ENCODE measurements at places on chromosomes 6 and 20.

- DNase-seq: no peak
Observed at GRCh38 chr20:35523298-35523888, 6.1 kb downstream of the C20orf173 start.

DNA sequence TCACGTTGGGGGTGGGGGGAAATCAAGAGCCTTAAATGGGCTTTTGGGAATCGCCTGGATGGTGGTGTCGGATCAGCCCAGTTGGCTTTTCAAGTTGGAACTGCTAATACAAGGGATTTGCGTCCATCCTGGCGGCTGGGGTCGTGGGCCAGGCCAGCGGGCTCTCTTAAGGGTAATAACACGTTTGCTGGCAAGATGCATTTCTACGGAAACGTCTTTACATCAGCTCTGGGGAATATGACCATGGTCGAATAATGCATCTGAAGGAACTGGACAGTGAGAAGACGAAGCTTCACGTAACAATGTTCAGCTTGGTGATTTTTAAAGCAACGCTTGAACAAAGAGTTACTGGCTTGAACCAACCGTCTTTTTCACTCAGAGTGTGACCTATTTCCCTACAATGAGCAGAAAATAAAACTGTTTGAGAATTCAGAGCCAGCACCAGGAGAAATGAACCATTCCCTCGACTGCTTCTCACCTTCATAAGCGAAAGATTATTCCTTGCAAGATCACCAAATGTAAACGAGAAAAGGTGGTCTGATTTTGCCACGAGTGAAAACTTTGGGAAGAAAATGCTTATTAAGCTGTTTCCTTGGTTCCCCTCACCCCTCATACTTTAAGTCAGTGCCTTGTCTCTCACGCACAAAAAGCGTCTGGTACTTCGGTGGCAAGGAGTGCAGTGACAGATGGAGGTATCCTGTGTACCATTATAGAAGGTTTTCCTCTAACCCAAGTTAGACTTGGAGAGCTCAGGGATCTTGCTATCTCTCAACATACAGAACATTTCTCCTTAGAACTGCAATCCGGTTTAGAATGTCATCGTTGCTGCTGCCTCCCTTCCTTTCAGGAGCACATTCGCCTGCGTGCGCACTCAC lies 1.4 kb upstream of the MARCKS start:
- peak; percentile 84 for DNase-seq

GRCh38 chr6:135909737-135910387 lies 58.4 kb downstream of the PDE7B start:
- peak; percentile 73 for DNase-seq

- no peak for DNase-seq
Observed at GRCh38 chr20:57959589-57959988, 249.8 kb upstream of the PMEPA1 start.

- DNase-seq: no peak
Observed at GRCh38 chr6:5736016-5736738, 270.5 kb downstream of the NRN1 start.

DNA sequence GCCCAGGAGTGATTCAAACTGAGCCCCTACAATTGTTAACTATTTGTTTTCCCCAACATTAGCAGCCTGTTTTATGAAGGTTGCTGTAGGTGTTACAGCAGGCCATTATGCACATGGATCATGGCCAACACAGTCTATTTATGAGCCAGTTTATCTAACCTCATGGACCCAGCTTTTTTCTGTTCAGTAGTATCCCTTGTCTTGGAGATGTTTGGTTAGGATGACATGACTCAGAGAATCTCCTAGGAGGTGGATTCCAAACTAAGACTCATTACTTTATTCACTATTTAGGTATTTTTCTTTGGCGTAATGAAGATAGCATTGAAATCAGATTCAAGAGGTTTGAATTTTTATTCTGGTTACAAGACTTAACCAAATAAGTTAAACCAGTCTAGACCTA lies 62.8 kb upstream of the TFB1M start:
- no peak for DNase-seq

DNA sequence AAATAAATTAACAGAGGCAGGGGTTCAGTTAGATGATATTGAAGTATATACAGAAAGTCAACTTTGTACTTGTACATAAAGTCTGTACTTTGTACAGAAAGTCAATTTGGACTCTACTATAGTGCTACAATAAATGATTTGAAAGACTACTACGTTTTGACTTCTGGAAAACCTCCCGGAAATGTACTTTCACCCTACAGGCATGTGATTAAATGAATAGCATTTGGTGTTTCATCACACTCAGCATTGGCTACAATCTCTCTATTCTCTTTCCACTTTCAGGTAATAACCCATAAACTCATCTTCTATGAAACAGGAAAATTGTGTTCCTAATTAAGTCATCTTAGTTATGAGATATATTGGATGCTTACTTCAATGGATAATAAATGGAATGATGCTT lies 25.6 kb upstream of the MC3R start:
- DNase-seq: no peak

DNA sequence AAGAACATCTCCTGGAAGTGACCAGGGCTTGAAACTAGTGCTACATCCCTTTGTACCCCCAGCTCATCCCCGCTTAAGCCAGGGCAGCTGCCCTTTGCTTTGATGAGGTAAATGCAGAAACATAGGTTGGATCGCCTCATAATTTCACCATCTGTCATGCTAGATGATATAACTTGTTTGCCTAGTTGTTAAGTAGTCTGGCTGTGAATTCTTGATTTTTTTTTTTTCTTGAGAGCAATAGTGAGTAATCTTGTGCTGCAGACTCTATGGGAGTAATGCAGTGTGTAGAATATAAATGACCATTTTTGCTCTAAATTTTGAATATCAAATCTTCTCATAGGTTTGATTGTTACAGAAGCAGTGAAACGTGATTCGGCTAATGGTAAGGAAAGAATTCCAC lies 4.1 kb downstream of the TRDN start:
- no peak for DNase-seq

- no peak for DNase-seq
Observed at GRCh38 chr6:148776321-148777308, 29.8 kb downstream of the UST start.

GRCh38 chr6:37860226-37860839 lies 40.8 kb downstream of the ZFAND3 start:
- DNase-seq: peak; percentile 12

- no peak for DNase-seq
Observed at GRCh38 chr20:11716239-11716944, 201.3 kb upstream of the BTBD3 start.

GRCh38 chr6:54992789-54993188 lies 146.2 kb downstream of the FAM83B start:
- DNase-seq: no peak

DNA sequence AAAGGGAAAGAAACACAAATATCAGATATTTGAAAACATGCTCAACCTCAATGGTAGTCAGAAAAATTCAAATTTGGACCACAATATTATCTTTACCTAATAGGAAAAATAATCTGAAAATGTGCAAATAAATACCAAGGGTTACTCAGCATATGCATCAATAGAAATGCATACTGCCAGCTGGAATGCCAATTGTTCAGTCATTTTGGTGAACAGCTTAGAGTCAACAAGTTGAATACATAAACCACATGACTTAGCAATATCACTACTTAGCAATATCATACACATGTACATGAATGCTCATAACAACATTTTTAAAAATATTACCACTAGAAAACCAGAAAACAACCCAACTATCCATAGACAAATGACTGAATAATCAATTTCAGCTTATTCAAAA lies 212.7 kb downstream of the PTPRK start:
- DNase-seq: no peak

DNA sequence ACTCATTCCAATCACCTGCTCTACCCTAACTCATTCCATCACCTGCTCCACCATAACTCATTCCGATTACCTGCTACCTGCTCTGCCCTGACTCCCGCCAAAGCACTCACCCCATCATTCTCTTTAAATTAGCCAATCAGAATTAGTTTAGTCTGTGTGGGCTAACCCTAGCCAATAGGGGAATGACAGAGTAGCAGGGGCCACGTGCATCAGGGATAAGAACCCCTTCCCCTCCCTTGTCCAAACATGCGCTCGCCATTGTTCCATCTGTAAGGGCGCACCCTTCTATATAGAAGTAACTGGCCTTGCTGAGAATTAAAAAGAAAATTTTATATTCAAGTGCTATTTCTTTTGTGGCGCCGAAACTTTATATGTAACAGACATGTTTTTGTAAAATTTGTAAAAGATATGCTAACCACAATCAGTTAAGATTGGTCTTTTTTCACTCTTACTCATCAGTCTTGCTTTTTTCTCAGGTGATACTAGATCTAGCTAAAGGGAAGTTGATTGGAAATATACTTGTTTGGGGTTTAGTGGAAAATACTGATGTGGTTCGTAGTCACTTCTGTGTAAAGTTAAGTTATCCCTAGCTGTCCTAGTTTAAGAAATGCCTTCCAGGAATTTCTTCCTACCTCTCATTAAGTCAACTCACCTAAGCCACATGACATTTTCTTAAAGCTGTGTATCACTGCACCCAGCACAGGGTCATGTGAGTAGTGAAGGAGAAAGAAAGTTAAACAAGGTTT lies 16.5 kb downstream of the RTN4IP1 start:
- DNase-seq: no peak

GRCh38 chr6:29631209-29631810 lies 1.7 kb downstream of the GABBR1 start:
- no peak for DNase-seq

DNA sequence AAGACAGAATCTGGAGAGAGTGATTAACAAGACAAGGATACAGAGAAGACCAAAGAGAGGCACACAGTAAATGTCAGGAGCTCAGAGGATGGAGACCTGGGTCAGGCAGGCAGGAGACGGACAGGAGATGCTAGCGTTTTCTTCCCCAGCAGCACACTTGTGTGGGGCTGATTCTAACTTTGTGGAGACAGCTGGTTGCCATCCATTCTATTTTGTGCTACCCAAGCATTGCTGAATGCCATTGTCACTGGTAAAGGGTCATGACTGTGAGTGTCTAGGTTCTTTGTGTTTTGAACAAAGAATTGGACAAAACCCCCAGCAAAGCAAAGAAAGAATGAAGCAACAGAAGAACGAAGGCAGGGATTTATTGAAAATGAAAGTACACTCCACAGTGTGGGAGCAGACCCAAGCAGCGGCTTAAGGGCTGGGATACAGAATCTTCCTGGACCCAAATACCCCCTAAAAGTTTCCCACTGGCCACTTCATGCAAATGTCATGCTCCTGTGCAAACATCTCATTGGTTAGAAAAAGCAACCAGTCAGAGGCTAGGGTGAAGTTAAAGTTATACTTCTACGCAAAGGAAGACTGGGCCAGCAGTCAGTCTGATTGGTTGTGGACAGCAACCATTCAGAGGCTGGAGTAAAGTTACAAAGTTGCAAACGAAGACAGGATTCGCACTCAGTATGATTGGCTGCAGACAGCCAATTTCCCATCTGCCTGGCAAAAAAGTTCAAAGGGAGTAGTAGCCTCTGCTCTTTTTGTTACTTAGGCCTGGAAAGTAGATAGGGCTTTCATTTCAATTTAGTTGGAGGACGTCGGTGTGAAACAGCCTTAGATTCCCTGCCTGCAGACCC lies 17.5 kb downstream of the PTK7 start:
- no peak for DNase-seq

- no peak for DNase-seq
Observed at GRCh38 chr20:36455972-36456625, 85.2 kb upstream of the MYL9 start.

GRCh38 chr6:2184700-2185455 lies 60.5 kb downstream of the GMDS start:
- DNase-seq: no peak

DNA sequence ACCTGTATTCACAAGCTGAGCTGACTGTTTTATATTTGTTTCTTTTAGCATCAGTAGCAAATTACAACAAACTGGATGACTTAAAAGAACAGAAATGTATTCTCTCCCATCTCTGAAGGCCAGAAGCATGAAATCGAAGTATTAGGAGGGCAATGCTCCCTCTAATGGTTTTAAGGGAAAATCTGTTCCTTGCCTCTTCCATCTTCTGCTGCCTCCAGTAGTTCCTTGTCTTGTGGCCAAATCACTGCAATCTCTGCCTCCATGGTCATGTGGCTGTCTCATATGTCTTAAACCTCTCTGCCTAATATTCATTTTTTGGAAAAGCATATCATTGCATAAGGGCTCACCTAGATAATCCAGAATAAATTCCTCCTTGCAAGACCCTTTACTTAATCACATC lies 25.2 kb upstream of the ASCC3 start:
- no peak for DNase-seq

GRCh38 chr6:111941686-111942330 lies 68.6 kb upstream of the FYN start:
- DNase-seq: no peak

GRCh38 chr20:37777012-37777950 lies 83.5 kb downstream of the CTNNBL1 start:
- no peak for DNase-seq

- DNase-seq: no peak
Observed at GRCh38 chr6:88840289-88840688, 123.1 kb downstream of the RNGTT start.

DNA sequence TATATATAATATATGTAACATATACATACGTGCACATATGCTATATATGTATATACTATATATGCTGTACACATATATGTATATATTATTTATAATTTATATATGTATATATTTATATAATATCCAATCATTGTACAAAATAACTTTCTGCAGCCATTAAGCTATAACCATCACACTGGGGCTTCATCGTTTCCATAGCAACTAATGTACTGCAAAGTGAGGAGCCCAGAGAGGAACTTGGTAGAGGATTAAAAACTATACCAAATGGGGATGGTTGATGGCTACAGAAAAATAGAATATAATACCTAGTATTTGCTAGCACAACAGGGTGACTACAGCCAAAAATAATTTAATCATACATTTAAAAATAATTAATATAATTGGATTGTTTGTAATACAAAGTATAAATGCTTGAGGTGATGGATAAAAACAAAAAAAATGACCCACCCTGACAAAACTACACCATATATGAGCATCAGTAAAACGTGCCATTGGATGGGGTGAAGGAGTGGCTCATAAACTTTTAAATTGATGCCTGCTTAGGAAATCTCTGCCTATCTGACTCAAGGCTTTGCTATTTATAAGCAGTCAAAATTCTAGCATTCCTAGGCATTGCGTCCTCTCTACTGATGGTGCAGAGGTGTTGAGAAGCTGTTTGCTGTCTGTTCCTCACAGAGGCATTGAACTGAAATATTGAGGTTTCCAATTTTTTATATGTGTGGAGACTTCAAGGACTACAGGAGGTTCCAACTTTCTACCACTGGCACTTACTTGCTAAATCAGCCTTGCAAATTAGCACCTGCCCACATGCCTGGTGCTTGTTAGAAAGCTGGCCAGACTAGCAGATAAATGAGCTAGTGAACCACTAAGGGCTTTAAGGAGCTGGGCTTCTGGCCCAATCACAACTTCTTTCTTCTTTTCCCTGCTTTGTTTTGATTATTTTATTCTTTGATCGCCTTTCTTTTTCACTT lies 190.1 kb downstream of the SCP2D1 start:
- DNase-seq: no peak

DNA sequence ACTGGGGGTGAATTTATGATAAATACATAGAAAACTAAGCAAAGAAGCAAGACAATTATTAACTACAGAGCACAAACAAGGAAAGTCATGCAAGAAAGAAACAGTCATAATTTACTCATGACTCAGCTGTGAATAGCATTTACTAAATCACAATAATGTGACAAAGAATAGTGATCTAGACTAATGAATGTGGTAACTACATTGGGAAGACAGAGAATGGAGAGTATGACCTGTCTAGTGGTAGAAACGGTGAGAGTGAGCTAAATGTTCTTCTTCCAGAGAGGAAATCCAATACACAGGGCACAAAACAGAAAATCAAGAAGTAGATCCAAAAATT lies 153.5 kb upstream of the DST start:
- no peak for DNase-seq

Data from NCI-H1105 treated with DMSO at 0.1 percent for 48 hours (cell line).